GM10248 (cell line): ENCODE measurements at places on chromosomes 2 and 18.

DNA sequence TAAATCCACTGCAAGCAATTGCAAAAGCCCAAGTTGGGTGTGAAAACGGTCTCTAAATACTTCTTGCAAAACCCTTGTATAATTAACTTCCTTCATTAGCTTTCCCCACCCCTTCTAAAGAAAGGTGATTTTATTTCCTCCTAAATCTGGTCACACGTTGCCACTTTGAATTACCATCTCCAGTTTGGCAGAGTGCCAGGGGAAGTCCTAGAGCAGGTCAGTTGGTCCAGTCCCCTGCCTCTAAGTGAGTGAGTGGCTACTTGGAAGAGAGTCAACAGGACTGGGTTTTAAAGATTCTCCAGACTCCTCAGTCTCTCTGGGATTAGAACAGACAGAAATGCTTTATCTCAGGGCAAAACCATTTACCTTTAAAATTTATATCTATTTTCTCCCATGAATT is 18.7 kb upstream of the LYPD6B start:
- DNase-seq = no peak

DNA sequence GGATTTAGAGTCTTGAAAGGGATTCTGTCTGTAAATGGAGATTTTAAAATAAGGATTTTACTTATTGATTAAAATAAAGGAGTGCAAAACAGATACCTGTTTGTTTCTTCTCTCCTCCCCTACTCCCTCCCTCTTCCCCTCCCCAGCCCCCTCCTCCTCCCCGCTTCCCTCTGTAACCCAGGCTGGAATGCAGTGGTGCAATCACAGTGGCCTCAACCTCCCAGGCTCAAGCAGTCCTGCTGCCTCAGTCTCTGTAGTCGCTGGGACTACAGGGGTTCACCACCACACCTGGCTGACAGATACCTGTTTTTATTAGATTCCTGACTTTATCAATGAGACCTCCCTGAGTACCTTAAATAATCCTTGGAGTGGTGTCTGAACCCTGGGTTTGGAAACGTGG is 57.1 kb downstream of the OXER1 start:
- no peak for DNase-seq

- no peak for DNase-seq
Measured at GRCh38 chr2:240957656-240958365, 40.6 kb upstream of the SNED1 start.

- DNase-seq = no peak
Measured at GRCh38 chr2:48170281-48170680, 264.0 kb upstream of the FBXO11 start.

GRCh38 chr18:6561420-6561861 is 146.7 kb upstream of the L3MBTL4 start:
- no peak for DNase-seq

GRCh38 chr18:51622702-51623101 is 425.2 kb upstream of the MEX3C start:
- DNase-seq = no peak

DNA sequence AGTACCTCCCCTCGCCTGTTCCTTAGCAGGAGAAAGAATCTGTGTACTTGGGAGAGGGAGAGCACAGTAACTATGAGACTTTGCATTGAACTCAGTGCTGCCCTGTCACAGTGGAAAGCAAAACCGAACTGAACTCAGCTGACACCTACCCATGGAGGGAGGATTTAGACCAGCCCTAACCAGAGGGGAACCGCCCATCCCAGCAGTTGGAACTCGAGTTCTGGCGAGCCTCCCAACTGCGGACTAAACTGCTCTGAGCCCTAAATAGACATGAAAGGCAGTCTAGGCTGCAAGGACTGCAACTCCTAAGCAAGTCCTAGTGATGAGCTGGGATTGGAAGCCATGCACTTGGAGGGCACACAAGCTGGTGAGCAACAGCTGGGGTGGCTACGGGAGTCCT is 110.4 kb downstream of the GRB14 start:
- no peak for DNase-seq

DNA sequence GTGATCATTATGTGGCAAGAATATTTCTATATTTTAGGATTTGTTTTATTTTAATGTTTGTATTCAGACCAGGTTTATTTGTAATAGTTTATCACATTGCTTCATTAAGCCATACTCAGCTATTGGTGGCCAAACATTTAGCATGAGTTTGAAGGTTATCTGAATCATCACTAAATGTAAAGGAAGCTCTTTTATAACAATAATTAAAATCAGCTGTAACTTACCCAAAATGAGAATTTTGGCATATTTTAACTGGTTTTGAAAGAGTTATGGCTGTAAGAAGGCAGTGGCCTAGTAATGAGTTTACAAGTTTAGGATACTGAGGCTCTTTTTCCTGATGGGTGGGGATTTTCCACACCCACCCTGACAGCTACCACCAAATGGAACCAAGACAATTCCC is 177.8 kb downstream of the EN1 start:
- DNase-seq = no peak

DNA sequence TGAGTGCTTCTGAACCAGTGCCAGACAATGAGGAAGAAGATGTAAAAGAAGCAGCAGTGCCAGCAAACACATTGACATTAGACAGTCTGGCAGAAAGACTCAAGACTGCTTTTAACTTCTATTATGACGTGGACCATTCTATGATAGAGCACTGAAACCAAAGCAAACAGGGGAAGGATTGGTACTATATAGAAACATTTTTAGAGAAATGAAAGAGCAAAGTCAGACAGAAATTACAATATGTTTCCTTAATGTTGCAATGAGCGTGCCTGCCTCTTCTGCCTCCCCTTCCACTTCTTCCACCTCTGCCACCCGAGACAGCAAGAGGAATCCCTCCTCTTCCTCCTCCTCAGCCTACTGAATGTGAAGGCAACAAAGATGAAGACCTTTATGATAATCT is 39.7 kb downstream of the DHX57 start:
- peak; percentile 60 for DNase-seq

DNA sequence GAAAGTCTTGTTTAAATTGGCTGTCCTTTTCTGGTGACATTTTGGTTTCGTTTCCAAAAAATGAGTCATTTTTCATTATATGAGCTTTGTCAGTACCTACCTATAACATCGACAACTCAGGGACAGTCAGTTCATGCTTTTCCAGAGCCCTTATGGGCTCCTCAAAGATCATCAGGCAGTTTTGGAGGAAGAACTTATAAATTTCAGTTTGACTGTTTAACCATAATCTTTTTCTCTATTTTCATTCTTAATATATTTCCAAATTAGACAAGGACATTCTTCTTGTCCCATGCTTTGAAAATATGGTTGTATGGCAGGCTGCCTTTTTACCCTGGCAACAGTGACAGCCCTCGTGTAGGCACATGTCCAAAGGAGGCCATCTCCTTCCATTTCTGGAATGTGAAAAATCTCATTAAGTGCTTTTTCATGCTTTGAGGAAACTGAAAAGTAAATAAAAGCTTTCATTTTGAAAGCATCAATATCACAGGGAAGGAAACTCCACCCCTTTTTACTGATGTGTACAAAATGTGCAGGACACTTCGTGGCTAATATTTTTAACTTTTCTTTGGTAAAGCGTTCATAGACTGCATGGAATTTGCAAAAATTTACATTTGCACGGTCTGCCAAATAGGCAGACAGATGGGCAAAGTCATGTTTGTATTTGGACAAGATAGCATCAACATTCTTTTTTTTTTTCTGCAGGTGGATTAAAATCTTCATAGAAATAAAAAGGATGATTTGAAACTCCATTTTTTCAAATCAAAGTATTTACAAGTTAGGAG is 7.2 kb upstream of the PROC start:
- peak; percentile 51 for DNase-seq

DNA sequence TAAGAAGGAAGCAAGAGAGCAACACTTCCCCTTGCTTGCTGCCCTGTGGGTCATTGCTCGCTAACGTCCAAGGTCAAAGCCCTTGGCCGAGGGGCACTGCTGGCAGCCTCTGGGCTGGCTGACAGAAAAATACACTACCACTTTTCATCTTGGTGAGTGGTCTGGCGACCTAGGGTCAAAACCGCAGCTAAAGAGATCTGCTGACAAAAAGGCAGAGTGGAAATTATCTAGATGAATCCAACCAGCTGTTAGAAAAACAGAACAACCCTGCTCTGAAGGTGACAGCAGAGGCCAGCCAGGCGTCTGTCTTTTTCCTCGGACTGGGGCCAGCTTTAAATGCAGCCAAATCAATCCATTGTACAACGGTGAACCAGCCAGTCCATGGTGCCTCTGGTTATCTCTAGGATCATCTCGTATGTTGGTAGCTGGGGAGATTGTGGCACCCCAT is 92.6 kb downstream of the CD8B2 start:
- DNase-seq = no peak

DNA sequence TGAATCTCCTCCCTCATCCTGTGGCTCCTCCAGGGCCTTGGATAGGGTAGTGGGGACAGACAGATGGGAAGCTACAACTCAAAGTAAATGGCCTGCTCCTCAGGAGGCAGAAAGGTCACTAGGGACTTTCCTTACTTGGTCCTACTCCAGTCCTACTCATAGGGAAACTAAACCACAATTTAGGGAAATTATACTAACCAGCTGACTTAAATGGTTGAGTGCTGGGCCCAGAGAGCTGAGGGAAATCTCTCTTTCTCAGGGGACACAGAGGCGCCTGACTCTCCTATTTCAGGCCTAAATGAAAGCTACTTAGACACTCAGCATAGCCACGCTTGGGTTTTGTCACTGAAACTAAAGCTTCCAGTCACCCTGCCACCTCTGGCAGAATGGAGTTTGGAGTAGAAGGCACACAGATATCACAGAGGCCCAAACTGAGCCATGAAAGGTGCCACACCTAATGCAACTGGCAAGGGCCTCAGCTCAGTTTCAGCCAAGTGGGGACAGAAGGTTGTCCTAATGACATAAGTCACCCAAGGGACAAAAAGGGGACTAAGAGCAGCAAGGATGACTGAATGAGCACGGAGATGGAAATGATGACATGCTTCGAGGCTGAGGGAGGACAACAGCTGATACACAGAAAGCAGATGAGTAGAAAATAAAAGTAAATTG is 24.0 kb downstream of the CERKL start:
- no peak for DNase-seq

DNA sequence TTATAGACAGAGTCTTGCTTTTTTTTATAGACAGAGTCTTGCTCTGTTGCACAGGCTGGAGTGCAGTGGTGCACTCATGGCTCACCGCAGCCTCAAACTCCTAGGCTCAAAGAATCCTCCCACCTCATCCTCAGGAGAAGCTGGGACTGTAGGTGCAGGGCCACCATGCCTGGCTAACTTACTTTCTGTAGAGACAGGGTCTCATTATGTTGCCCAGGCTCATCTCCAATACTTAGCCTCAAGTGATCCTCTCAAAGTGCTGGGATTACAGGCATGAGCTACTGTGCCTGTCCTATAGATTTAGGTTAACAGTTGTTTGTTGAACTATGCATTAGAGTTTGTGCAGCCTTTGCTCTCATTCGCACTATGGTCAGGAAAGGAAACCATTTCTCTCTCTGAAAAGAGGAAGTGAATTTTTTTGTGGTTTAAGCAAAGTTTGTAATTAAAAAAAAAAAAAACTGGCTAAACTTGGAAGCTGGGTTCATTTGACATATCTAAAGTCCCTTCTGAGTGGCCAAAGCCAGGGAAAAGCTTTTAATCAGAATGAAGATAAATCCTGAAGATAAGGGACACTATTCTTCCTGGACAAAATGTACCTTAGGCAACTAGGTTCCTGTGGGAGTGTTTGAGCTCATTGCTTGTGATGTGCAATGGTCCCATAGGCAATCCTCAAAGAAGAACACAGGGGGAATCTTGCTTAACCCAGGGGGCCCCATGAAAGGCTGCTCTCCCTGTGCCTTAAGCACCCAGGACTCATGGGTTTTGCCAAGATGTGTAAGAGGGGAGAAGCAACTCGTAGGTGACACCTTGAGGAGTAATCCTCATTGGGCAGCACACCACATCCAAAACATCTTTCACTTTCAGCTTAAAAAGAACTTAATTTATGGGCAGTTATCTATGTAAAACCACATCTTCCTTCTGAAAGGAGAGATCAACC is 201.7 kb downstream of the MREG start:
- peak; percentile 55 for DNase-seq

DNA sequence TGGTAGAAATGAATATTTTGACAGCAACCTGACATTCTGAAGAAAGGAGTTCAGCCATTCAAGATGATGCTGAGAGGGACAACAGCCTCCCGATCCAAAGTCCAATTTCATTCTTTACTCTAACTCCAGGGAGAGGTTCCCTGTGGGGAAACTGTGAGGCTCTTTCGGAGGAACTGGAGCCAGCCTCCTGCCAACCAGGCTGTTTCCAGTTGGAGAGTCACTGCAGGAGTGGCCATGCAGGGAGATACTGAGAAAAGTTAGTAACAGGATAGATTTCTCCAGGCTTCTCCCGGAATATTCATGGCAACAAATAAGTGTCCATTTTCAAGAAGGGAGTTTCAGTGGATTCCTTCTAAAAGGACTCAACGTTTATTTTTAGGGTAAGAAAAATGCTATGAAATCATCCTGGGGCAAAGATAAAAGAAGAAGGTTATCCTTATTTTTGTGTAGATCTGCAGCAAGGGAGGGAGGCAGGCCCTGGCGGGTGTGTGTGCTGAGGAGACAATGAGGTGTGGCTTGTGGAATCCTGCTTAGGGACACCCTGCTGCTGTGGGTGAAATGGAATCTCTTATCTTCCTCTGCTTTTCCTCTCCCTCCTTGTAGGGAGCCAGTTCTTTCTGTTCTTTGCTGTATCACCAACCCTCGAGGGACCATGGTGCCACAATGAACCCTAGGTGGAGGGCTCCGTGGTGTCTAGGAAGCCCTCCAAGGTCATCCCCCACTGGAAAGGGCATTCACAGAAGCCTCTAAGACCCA is 18.1 kb downstream of the KLHL14 start:
- no peak for DNase-seq

DNA sequence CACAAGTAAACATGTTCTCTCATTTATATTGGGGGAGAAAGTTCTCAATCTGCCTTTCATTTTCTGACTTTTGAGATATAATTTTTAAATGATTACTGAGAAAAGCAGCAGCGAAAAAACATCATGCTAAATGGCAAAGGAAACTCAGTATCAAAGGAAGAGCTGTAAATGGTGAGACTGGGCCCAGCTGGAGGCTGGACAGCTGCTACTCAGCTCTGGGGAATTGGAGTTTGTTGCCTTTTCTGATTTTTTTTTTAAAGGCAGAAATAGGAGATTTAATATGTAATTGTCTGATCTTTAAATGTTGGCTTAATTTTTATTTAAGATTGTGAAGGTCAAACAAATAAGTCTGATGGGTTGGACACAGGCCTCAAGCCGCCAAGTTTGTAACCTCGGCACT is 137.1 kb upstream of the TACR1 start:
- no peak for DNase-seq

DNA sequence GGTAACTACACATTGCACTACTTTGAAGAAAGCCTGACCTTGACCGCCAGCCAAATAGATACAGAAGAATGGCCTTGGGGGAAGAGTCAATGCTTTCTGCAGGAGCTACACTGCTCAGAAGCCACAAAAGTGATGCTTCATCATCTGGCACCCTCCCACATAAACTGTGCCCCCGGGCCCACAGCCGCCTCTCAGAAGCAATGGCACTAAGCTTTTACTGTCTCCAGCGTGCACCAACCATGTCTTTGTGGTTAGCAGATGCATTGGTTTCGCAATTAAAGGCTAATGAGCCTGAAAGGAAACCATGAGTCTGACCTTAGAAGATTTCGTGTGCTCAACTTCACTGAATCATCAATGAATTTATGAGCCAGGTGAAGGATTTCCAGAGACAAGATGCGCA is 209.4 kb upstream of the TRIB2 start:
- DNase-seq = no peak
